IMR-90 (cell line): ENCODE measurements at places on chromosomes 11 and 22. TPM values are rescaled to one million over a fixed set of nuclear protein-coding genes. Genes with fewer than 3 reads are reported as not detected.

ALDH3B2 gene
- polyA plus RNA-seq = not detected in 2 replicates

GRCh38 chr11:68211546-68211945, 1.6 kb downstream of the KMT5B start:
- DNase-seq = no peak

- DNase-seq = peak; percentile 51
Observed at GRCh38 chr22:38316364-38317121, 690 bp downstream of the CSNK1E start.

DNA sequence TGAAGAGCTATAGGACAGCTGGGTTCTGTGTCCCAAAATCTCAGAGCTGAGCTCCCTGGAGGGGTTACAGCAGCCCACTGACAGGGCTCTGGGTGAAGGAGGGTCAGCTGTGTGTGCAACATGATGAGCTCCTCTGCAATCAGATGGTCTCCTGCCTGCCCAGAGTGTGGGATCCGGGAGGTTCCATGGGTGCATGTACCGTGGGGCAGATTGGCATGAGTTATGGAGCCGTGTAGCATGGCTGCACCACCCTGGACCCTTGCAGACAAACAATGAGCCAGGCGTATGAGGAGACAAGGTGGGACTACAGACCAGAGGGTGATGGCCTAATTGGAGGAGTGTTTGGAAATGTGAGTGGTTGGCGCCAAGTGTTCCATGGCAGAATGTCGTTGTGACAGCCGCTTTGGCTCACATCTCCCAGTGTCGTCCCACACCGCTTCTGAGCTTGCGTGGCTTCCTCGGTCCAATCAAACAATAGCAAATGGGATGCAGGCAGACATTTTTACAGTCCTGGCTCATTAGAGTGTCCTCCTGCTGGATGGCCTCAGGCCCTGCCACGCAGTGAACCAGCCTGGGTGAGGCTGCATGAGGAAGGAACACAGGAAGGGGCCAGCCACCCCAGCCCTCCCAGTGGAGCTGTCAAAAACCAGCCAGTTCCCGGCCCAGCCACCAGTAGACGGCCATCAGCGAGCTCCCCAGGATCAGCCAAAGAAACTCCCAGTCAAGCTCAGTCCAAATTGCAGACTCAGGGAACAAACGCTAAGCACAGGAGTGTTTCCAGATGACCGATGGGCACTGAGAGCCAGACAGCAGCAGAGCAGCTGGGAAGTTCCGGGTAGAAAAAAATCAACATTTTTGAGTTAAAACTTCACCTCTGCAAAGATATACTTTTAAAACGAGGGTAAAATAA, 1066.9 kb downstream of the BRD1 start:
- no peak for DNase-seq

MMP27 gene
- polyA plus RNA-seq = not detected in 2 replicates

GRCh38 chr11:11604370-11604990, 17.3 kb downstream of the GALNT18 start:
- DNase-seq = no peak

MAML2 gene
- 15.0 and 18.6 TPM in 2 replicates for polyA plus RNA-seq

DNA sequence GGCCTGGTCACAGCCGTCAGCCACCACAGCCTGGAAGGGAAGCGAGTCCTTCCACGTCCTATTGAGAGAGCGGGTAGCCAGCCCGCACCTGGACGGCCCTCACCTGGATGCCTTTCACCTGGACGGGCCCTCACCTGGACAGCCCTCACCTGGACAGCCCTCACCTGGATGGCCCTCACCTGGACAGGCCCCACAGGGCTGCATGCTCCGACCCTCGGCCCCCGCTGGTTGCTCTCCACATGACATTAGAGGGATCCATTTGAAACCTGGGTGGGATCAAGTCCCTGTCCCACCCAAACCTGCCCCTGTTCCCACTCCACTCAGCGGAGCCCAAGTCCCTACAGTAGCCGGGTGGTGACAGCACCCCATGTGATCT, 3.7 kb downstream of the C1QTNF6 start:
- no peak for DNase-seq

DNA sequence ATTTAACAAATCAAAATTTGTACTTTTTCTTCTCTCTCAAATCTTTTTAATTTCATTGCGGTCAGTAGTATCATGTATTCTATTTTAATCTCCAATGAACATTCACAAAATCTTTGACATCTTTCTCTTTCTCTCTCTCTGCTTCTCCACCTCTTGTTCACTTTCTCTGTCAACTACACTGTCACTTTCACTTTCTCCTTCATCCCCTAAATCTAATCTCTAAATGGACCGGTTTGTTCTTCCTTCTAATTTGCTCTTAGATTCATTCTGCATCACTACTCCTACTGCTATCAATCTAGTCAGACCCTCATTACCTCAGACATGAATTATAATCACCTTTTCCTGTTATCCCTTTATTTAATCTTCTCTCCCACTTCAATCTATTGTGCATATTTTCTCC, 18.6 kb downstream of the CCDC73 start:
- DNase-seq = no peak
